ENCODE measurements at places on chromosomes 2 and 18.

- DNase-seq = no peak
Observed at GRCh38 chr2:165594935-165595255, 125.4 kb downstream of the CSRNP3 start.

- DNase-seq = no peak
Observed at GRCh38 chr18:7683753-7684152, 116.6 kb downstream of the PTPRM start.

DNA sequence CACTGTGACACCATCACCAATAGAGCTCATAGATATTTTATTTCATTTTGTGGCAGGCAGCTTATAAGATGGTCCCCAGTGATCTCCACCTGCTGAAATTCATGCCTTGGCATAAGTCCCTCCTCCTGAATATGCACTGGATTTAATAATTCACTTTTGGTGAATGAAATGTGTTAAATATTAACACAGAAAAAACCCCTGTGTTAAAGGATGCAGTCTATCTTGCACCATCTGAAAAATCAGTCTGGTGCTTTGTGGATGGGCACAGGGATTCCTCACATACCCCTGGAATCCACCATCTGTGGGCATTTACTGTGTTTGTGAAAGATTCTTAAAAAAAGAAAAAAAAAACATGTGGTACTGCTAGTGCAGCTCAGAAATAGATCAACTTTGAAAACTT, 26.1 kb upstream of the WIPF1 start:
- no peak for DNase-seq

DNA sequence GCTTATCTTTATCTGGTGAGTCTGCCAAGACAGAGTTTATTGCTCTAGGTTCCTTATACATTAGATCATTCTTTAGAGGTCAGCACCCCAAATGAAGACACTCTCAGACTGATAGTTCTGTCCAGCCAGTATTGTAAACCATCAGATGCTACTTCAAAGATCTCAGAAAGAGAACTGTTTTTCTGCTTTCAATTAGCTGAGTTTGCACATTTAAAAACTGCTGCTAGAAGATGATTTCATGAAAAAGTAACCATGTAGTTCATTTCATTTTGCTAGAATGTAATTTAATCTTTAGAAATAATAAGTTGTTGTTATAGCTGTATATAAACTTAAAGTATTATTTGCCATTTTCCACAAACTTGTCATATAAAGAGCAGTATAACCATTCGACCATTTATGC, 344.5 kb upstream of the ATP5MC3 start:
- DNase-seq = no peak

GRCh38 chr2:147288131-147288530, 556.7 kb upstream of the ACVR2A start:
- no peak for DNase-seq

DNA sequence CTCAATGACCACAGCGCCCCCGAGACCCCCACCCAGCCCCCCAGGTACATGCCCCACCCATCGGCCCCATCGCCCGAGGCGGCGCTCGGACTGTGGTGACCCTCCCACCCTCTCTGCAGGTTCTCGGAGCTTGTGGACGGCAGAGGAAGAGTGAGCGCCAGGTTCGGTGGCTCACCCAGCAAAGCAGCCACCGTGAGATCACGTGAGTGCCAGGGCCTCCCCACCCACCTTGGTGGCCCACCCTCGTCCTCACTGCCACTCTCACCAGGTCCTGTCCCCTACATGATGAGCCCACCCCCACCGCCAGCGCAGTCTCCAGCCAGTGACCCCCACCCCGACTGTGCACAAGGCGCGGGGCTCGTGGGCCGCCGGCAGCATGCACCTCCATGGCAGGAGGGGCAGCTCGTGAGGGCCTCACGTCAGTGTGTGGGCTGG, 30.4 kb downstream of the MTERF4 start:
- no peak for DNase-seq
